T-helper 17 cell (primary cell): ENCODE measurements at places on chromosomes 2 and 18. TPM values are rescaled to one million over a fixed set of nuclear protein-coding genes. Genes with fewer than 3 reads are reported as not detected.

GRCh38 chr2:241817126-241817820 lies 8.3 kb downstream of the NEU4 start:
- no peaks in the 10 kb centered on the region for H3K27me3 ChIP-seq
- H3K27ac ChIP-seq = peak overlapping the region; percentile 88
- peak; percentile 12 for DNase-seq
- H3K4me3 ChIP-seq = peak overlapping the region; percentile 73

DNA sequence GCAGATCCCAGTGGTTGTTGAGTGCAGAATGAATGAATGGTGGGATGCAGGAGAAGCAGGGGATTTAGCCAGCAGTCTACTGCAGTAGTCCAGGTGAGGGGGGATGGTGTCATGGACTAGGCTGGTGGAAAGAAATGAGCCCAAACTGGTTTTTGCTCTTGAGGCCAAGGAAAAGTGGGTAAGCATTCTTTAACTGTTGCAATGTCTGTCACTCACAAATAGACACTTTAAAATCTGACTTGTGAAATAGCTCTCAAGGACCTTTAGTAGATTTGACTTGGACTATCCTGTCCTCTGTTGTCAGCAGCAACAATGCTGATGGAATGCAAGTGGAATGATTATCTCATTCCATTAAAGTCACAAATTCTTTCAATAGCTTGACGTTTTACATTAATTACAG lies 37.5 kb upstream of the STK17B start:
- peak overlapping the region; percentile 86 for H3K27ac ChIP-seq
- no peaks in the 10 kb centered on the region for H3K36me3 ChIP-seq
- peak overlapping the region; percentile 4 for H3K4me3 ChIP-seq
- no peak for DNase-seq
- H3K4me1 ChIP-seq = peaks cover 34% of the 10 kb centered on the region

DNA sequence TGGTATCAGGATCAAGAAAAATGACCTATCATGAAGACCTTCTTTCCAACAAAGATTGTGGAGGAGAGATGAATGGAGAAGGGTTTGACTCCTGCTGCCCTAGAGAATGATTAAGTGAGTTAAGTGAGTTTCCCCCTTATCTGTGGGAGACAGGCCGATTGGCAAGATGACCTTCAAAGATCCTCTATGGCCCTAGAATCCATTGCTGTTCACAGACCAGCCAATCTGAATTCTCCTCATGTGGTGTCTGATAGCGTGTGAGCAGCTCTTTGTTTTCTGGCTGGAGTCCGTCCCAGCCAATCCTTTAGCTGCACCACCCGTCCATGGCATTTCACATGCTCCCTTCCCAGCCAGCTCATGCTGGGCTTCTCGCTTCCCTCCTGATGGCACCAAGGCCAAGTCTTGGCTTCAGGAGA lies 79.4 kb downstream of the MARCHF4 start:
- H3K36me3 ChIP-seq = no peaks in the 10 kb centered on the region
- H3K27ac ChIP-seq = no peak overlapping the region
- DNase-seq = no peak
- no peaks in the 10 kb centered on the region for H3K27me3 ChIP-seq
- H3K4me3 ChIP-seq = no peak overlapping the region

The REG1B gene
- total RNA-seq = not detected

GRCh38 chr18:22473366-22473765 lies 55.7 kb upstream of the CTAGE1 start:
- H3K4me3 ChIP-seq = no peak overlapping the region
- H3K36me3 ChIP-seq = no peaks in the 10 kb centered on the region
- DNase-seq = no peak
- no peak overlapping the region for H3K27ac ChIP-seq

DNA sequence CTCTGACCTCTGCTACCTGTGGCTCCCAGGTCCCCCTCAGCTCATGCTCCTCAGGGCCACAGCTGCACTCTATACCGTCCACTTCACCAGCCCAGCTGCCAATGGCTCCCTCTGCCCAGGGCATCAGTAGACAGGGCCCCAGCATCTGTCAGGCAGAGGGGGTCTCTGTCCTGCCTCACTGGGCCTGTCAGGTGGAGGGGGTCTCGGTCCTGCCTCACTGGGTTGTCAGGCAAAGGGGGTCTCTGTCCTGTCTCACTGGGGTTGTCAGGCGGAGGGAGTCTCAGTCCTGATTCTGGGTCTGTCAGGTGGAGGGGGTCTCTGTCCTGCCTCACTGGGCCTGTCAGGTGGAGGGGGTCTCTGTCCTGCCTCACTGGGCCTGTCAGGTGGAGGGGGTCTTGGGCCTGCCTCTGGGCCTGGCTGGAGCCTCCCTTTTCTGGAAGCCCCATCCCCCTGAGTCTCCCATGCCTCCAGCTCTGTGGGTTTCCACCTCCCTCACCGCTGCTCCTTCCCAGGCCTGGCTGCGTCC lies 19.9 kb downstream of the SNORC start:
- H3K36me3 ChIP-seq = no peaks in the 10 kb centered on the region
- peaks cover 47% of the 10 kb centered on the region for H3K27me3 ChIP-seq
- H3K4me3 ChIP-seq = no peak overlapping the region
- H3K4me1 ChIP-seq = peaks cover 10% of the 10 kb centered on the region

The NTSR2 gene
- not detected for total RNA-seq

The HOXD3 gene
- not detected for total RNA-seq

DNA sequence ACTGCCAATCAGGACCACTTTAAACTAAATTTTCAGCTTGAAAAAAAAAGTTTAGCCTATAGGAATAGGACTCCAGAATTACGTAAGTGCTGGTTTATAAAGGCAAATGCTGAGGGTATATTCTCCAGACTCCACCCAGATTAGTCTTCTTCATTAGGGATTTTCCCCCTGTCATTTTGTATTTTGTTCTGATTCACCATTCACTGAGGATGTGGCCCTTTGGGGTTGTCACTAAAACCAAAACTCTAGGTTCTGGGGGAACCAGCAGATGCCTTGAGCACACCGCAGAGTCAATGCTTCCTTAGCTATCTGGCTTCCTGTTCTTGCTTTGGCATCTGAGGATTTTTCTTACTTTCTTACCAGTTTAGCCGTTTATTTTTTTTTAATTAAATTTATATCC lies 10.5 kb downstream of the SCYGR4 start:
- H3K36me3 ChIP-seq = peaks cover 2% of the 10 kb centered on the region
- peaks cover 44% of the 10 kb centered on the region for H3K27me3 ChIP-seq
- DNase-seq = no peak
- H3K4me1 ChIP-seq = no peaks in the 10 kb centered on the region
- no peak overlapping the region for H3K4me3 ChIP-seq

- H3K4me1 ChIP-seq = peaks cover 41% of the 10 kb centered on the region
- H3K27me3 ChIP-seq = no peaks in the 10 kb centered on the region
- H3K4me3 ChIP-seq = peak overlapping the region; percentile 73
- no peak for DNase-seq
- H3K36me3 ChIP-seq = peaks cover 4% of the 10 kb centered on the region
Measured at GRCh38 chr2:98743835-98744234, 12.9 kb upstream of the MGAT4A start.

DNA sequence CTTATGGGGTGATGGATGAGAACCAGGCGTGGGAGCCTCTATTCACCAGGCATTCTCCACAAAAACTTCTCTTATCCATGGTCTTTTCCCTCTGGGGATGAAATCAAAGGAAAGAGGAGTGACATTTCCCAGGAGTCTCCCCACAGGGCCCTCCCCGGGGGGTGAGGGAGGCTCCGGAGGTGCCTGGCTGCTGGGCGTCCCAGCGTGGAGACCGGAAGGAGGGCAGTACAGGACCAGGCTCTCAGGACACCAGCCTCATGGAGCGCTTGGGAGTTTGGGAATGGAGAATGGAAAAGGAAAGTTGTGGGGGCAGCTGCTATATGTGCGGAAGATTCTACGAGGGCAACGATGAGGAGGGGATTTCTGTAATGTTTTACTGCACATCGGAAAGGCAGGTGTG lies 22.1 kb downstream of the CIB4 start:
- H3K27me3 ChIP-seq = peaks cover 29% of the 10 kb centered on the region
- no peaks in the 10 kb centered on the region for H3K36me3 ChIP-seq
- peaks cover 3% of the 10 kb centered on the region for H3K4me1 ChIP-seq
- no peak overlapping the region for H3K4me3 ChIP-seq

- no peak for DNase-seq
- peaks cover 8% of the 10 kb centered on the region for H3K36me3 ChIP-seq
- H3K4me1 ChIP-seq = peaks cover 3% of the 10 kb centered on the region
Measured at GRCh38 chr2:74087696-74088095, 60.0 kb downstream of the BOLA3 start.

DNA sequence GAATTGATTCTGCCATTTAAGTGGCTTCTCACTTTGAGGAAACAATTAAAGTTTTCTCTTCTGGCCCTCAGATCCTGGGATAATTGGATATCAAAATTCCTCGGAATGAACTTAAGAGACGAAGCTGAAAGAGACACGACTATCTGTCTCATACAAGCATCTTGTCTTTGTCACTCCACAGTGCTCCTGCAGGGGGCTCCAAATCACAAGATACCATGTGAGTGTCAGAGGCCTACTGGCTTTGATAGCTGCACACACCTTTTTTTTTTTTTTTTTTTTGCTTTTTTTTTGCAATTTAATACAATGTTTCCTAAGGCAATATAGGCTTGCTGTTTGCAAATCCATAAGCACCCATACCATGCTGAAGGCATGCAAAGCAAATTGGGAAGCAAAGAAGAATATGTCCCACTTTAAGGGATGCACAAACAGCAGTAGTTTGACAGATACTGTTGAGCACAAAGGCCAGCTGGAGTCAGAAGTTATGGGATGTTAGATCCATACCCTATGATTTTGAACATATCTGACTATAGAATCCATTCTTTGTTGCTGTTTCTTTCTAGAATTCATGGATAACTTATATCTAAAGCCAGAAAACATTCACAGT lies 109.0 kb upstream of the CBLN2 start:
- H3K4me1 ChIP-seq = no peaks in the 10 kb centered on the region
- no peaks in the 10 kb centered on the region for H3K27me3 ChIP-seq
- H3K4me3 ChIP-seq = no peak overlapping the region

GRCh38 chr2:63596401-63596883 lies 7.7 kb downstream of the MDH1 start:
- peaks cover 3% of the 10 kb centered on the region for H3K36me3 ChIP-seq
- H3K27ac ChIP-seq = no peak overlapping the region
- no peak overlapping the region for H3K4me3 ChIP-seq
- H3K27me3 ChIP-seq = no peaks in the 10 kb centered on the region
- peaks cover 16% of the 10 kb centered on the region for H3K4me1 ChIP-seq

DNA sequence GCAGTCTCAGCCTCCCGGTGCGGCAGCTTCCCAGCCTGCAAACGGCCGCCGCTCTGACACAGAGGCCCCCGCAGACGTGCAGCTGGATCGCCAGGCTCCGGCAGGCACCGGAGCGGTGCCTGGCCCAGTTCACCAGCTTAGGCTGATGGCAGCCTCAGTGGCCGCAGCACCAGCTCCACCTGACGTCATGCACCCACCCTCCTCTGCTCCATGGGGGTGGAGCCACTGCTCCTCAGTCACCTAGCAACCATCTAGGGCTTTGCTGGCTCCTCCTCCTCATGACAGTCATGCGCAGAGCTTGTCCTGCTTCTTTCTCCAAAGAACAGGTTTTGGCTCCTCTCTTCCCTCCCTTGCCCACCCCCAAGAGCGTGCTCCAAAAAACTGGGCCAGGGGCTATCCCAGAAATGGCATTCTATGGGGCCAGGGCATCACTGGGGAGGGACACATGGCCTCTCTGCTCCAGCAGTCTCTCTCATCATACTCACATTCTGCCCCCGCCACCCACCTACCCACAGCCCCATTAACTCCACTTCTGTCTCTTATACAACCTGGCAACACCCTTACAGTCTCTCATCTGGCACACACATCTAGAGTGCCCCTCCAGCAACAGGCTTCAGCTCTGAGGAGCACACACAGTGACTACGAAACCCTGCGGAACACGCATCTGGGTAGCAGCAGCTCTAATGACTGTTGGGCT lies 5.5 kb downstream of the DCTN1 start:
- peak overlapping the region; percentile 55 for H3K4me3 ChIP-seq
- H3K36me3 ChIP-seq = peaks cover 17% of the 10 kb centered on the region
- H3K4me1 ChIP-seq = peaks cover 26% of the 10 kb centered on the region
- H3K27me3 ChIP-seq = no peaks in the 10 kb centered on the region

The SLC8A1 gene
- 0.26 TPM for total RNA-seq

DNA sequence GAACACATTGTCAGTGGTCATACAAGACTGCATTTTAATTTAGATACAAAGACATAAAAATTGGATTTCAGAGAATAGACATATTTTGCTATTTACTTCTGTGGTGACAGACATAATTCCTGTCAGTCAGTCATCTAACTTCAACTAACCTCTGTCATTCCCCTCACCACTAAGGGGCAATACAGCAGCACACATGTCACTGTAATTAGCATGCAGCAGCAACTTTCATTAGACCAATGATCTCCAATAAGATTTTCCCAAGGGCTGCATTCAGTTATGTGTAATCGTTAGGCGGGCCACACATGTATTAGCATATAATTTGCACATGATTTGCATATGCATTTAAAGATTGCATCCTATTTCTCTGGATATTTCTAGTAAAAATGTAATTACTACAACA lies 624.5 kb downstream of the NR4A2 start:
- no peaks in the 10 kb centered on the region for H3K36me3 ChIP-seq
- no peaks in the 10 kb centered on the region for H3K4me1 ChIP-seq
- no peaks in the 10 kb centered on the region for H3K27me3 ChIP-seq
- H3K27ac ChIP-seq = no peak overlapping the region

The SAG gene
- total RNA-seq = 0.25 TPM

- no peak overlapping the region for H3K4me3 ChIP-seq
Measured at GRCh38 chr18:52288403-52289004, 51.5 kb upstream of the DCC start.

DNA sequence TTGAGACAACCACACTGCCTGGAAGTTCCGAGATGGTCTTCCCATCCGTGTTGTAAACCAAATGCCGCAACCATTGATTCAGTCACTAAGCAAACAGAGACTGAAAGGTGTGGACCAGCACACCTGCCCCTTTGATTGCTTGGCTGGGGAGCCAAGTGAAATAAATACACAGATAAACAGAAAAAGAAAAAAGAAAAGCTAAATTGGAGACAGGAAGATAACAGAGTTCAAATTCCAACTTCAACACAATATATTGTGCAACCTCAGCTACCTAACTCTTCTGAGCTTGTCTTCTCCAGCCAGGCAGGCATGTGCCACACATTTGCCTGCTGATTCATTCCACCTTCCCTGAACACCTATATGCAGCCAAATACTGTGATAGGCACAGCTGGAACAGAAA lies 110.9 kb downstream of the PID1 start:
- no peak for DNase-seq
- no peaks in the 10 kb centered on the region for H3K36me3 ChIP-seq
- no peak overlapping the region for H3K4me3 ChIP-seq
- H3K27me3 ChIP-seq = no peaks in the 10 kb centered on the region
- no peak overlapping the region for H3K27ac ChIP-seq
- no peaks in the 10 kb centered on the region for H3K4me1 ChIP-seq
